ENCODE measurements at places on chromosomes 1 and 21. TPM values are rescaled to one million over a fixed set of nuclear protein-coding genes. Genes with fewer than 3 reads are reported as not detected.

UBE4B gene
- total RNA-seq, result 39.3 TPM

PDC gene
- not detected for total RNA-seq

FMO1 gene
- not detected for total RNA-seq

RXRG gene
- total RNA-seq, result not detected

RBM15 gene
- 31.7 TPM for total RNA-seq

DNA sequence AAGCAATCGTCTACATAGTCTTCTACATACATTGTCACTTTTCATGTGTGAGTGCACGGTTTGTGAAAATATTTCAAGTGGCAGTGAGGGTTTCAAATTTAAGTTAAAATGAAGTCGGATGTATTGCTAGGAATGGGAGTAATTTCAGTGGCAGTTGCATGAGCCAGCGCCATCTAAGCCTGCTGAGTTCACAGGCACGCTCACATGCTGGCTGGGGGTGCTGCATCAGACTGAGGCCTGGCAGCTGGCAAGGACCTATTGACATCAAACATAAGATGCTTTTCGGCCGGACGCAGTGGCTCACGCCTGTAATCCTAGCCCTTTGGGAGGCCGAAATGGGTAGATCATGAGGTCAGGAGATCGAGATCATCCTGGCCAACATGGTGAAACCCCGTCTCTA lies 80.7 kb downstream of the UBE4B start:
- no peak overlapping the region for H3K4me3 ChIP-seq
- peaks cover 18% of the 10 kb centered on the region for H3K36me3 ChIP-seq
- peaks cover 6% of the 10 kb centered on the region for H3K4me1 ChIP-seq
- H3K27ac ChIP-seq, result no peak overlapping the region
- no peaks in the 10 kb centered on the region for H3K27me3 ChIP-seq

DNA sequence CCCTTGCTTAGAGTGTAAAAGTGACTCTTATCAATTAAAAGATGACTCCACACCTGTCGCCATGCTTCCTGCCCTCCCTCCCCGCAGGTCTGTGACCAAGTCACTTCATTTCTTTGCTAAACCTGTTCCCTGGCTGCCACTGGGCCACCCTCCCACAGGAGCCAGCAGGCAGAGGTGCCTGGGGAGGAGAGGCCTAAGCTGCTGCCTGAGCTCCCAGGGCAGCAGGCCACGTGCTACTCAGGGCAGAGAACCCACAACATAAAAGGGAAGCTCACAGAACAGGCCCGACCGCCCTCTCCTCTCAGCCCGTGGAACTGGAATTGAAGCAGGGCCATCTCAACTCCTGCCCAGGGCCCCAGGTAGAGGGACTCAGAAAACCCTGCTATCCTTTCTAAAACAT lies 4.9 kb downstream of the C1orf198 start:
- H3K4me3 ChIP-seq, result no peak overlapping the region
- no peak for DNase-seq
- peaks cover 41% of the 10 kb centered on the region for H3K4me1 ChIP-seq
- 0 out of 2 replicates have a peak overlapping the region, but pooled peaks have one; percentile 19 for H3K27ac ChIP-seq
- no peaks in the 10 kb centered on the region for H3K27me3 ChIP-seq
